ENCODE measurements at places on chromosomes 7 and 10.

- DNase-seq: no peak
These were observed 5.3 kb downstream of the PSAP start for GRCh38 chr10:71845410-71846405.

DNA sequence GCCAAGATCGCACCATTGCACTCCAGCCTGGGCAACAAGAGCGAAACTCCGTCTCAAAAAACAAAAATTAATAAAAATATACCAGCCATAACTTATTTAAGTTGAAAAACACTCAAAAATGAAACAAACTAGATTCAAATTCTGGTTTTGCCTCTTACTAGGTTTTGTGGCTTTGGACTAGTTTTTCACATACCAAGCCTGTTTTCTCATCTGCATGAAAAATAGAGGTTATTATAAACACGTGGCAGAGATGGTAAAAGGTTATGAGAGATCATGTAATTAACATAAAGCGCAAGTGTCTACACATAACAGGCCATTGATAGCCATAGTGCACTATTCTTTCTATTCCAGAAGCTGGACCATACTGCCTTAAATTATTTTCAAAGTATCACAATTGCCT is 35.5 kb upstream of the CABCOCO1 start:
- no peak for DNase-seq

GRCh38 chr7:111173990-111174389 is 83.1 kb downstream of the LRRN3 start:
- no peak for DNase-seq

DNA sequence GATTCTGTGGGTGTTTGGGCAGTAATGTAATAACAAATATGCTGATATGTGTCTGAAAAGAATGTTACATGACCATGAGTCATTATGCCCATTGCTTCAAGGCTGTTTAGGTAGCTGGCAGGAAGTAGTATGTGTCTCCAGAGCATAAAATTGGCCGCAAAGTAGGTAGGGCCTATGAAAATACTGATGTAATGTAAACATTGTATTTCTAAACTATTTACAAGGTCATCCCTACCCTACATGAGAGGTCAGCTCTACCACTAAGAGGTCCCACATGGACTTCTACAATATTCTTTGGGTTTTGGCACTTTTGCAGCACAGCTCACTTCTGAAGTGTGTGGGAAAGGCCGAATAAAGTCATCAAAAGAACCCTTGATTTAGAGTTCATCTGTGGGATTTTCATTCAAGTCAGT is 301.9 kb downstream of the AHR start:
- DNase-seq: no peak

DNA sequence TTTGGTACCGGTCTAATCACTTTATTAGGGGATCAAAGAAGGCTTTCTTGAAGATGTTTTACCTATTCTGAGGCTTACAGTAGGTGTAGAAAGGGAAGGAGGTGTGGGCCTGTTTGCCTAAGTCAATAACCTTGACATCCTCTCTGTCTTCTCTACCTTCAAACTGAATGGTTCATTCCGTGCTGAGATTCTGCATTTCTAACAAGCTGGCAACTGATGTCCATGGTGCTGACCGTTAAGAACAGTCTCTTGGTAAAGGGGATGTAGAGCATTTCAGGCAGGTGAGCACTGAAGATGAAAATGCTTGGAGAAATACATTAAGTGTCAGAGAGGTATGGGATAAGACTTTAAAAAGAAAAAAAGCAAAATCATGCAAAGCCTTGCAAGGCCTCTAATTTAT is 51.5 kb upstream of the DGKB start:
- DNase-seq: no peak

DNA sequence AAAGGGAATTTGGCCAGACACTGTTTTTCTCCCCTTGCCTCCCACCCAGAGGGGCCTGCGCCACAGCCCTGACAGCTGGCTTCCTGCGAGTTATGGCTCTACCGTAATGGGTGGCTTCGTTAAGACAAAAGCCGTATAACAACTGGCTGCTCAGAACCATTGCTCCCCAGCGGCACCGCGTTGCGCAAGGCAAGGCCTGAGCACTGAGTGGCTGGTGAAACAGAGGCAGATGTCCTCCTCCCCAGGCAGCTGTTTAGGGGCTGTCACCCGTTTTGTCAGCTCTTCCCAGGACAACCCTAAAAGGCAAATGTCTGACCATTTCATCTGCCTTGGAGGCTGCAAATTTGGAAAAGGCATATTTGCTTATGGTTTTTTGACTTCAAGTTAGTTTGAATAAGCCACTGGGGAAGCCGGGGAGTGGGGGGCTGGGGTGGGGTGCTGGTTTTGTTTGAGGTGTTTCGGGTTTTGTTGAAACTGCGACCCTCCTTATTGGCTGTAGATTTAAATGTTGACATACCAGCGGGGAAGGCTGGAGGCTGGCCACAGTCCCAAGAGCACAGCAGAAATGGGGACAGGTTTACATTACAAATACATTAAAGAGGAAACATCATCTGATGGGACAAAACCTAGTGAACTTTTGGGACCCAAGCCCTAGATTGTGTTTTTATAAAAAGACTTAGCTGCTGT is 681 bp upstream of the SPOCK2 start:
- DNase-seq: peak; percentile 32

GRCh38 chr7:155223021-155223420 is 74.7 kb upstream of the INSIG1 start:
- DNase-seq: no peak

GRCh38 chr7:29309041-29309854 is 114.7 kb downstream of the CHN2 start:
- DNase-seq: no peak

DNA sequence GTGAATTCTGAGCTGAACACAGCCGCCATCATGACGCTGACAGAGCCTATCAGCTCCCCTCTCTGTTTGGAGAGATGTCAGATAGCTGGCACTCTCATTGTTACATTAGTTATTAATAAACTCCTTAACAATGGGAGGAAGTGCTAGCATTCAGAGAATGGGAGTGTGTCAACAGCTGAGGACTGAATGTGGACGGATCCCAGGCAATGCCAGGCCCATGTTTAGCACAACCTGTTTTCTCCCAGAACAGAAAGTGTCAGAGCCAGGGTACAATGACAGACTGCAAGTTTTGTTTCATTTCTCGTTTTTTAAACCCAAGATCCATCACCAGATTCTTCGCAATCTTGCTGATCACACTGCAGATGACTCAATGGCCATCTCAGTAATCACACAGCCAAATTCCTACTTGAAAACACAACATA is 99.6 kb downstream of the PRPF18 start:
- no peak for DNase-seq

GRCh38 chr7:132451161-132451560 is 125.1 kb downstream of the PLXNA4 start:
- no peak for DNase-seq

GRCh38 chr7:46982928-46983327 is 599.0 kb downstream of the TNS3 start:
- DNase-seq: no peak

GRCh38 chr7:15462721-15463389 is 99.0 kb downstream of the AGMO start:
- DNase-seq: no peak

DNA sequence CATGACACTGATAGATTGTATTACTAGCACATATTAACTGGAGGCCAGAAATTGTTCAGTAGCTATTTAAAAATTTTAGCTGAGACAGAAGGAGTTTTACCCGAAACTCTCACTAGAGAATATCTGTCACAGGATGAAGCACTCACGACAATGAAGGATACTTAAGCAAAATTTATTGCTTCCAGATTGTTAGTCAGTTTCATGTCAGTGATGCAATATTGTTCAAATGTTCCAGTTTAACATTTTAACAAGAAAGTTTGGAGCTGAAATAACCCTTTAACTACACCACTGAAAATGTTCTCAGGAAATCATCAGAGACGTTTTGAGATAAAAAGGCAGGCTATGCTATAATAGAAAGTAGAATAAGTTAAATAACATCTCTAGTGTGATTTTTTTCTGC is 15.0 kb upstream of the CADPS2 start:
- DNase-seq: no peak

- no peak for DNase-seq
These were observed 59.5 kb downstream of the ASB13 start for GRCh38 chr10:5606864-5607263.

GRCh38 chr10:35456784-35457183 is 120.5 kb downstream of the CCNY start:
- no peak for DNase-seq

- DNase-seq: no peak
These were observed 59.9 kb downstream of the PON1 start for GRCh38 chr7:95264363-95264891.

DNA sequence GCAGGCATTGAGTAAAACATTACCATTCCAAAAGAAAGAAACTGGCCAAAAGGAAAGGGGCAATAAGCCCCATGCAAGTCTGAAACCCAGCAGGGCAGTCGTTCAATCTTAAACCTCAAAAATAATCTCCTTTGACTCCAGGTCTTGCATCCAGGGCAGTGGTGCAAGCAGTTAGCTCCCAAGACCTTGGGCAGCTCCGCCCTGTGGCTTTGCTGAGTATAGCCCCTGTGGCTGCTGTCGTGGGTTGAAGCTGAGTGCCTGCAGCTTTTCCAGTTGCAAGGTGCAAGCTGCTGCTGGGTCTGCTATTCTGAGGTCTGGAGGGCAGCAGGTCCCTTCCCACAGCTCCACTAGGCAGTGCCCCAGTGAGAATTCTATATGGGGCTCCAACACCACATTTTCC is 580.1 kb upstream of the AUTS2 start:
- no peak for DNase-seq

DNA sequence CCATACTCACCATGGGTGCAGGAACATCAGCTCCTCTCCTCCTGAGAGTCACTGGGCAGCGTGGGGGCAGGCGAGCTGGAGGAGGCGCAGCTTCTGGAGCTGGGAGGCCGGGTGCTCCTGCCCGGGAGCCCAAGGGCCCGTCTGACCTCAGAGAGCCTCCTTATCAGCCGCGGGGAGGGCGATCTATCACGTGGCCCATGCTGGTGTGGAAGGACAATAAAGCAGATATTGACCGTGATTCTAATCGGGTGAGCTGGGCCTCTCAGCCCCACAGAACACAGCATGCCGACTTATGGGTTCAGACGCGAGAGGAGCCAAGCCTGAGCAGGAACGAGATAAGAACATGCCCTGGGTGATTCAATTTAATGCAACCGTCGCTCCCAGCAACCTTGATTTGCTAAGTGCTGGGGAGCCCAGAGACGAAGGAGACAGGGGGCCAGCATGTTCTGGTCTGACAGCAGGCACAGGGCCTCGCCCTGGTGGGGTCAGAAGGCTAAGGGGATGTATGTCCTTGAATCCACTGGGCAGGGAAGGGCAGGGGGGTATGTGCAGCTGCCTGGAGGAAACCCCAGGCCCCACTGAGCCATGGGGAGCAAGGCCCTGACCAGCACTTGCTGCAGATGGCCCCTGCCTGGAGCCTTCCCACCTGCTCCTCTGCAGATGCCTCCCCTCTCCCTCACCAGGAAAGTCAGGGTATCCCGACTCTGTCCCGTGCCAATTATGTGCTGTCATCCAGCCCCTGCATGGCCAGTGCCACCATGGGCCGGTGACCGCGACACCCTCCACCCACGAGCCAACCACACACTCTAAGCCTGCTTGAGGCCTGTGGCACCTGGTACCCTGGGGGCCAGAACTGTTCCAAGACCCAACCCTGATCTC is 95.3 kb upstream of the RET start:
- no peak for DNase-seq

DNA sequence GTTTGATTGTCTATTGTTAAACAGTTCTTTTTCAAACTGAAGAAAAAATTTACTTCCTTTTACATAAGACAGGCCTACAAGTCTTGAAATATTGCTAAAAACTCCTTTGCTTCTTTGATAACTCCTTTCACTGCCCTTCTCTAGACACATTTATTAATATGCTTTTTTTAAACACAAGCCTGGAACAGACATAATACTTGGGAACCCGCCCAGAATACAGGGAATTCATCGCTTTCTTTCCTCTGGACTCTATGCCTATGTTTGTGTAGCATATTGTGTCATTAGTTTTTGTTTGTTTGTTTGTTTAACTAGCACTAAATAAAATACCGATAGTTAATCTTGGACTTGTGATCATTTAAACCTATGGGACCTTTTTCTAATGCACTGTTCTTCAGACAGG is 42.4 kb upstream of the ABCB4 start:
- no peak for DNase-seq

DNA sequence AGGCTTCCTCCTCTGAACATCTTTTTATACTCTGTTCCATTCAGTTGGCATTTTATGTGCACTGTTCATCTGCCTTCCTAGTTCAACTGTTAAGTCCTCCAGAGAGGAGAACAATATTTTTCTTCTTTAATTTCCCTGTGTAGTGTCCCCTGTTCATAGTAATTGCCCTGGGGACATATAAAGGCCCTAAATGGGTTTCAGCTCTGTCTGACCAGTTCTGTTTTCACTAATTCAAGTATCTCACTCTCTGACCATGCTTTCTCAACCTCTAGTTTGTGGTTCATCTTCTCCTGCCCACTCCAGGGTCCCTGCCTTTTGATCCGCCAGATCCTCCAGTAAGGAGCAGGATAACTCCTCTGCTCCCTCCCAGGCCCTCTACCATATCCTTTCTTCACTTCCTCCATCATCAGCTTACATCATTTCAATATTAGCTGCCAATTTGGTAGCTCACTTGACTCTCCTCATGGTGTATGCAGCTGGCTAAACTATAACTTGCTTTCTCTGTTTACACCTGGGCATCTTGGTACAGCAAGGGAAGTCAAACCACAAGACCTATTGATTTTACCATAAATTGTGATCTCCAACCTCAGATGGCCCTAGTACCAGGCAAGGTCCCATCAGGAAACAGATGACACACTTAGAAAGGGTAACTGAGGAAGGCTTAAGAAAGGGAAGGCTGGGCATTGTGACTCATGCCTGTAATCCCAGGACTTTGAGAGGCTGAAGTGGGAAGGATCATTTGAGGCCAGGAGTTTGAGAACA is 17.7 kb upstream of the C10orf67 start:
- DNase-seq: no peak

- DNase-seq: no peak
These were observed 17.2 kb upstream of the C10orf53 start for GRCh38 chr10:49662169-49662830.

- no peak for DNase-seq
These were observed 311.2 kb upstream of the GNAI1 start for GRCh38 chr7:79823246-79823951.

GRCh38 chr7:132351954-132352499 is 224.2 kb downstream of the PLXNA4 start:
- DNase-seq: no peak

DNA sequence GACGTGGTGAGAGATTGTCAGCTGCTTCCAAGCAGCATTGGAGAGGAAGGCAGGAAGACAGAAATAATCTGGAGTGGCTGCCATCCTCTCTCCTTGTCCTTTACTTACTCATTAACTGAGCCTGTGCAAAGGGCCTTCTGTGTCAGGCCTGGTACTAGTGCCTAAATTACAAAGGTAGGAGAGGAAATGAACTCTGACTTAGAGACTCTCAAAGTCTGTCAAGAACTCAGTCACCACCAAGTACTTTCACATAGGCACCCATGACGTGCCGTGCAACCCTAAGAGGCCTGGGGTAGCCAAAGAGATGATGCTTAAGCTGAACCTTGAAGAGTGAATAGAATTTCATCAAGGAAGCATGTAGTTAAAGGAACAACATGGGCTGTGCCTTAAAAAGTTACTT is 866.9 kb downstream of the LRMDA start:
- DNase-seq: no peak

Data from activated gamma-delta T cell treated with anti-CD3 and anti-CD28 coated beads, Interleukin-2, amount 50 U/mL, for 16 hours (primary cell).